ENCODE measurements at places on chromosomes 5 and 9.
A peak's percentile ranks its signal among the peaks of the same experiment; 100 is the strongest.

DNA sequence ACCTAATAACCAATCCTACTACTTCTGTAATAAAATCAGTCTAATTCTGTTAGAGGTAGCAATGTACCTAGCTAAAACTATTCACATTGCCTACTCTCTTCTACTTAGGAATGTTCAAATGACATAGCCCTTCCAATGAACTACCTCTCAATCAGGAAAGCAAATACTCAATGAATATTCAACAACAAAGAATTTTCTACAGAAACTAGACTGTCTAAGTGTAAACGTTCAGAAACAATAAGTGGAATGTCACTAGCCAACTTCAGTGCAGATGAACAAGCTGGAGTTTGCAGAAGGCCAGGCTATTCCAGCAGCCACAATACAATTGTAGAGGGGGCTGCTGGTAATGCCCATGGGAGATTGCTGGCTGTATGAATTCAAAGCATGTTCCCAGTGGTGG, 743.2 kb upstream of the CDH10 start:
- no peak for DNase-seq

DNA sequence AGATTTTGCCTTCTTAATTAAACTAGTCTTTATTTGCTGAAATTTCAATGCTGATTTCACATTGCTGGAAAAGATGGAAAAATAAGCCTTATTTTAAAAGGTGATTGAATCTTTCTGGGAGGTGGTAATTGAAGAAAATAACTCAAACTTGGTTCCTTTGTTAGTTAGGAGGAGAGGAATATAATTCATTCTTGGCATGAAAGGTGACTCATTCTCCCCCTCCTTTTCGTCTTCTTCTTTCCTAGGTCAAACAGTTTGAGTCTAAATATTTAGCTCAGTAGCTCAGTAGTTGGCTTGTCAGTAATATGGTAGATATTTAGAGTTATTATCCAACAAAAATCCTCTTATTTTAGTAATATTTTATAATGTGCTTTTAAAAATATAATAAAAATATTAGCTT, 353.9 kb upstream of the MEF2C start:
- no peak for DNase-seq

GRCh38 chr5:41754857-41755256, 115.4 kb downstream of the OXCT1 start:
- no peak for DNase-seq

DNA sequence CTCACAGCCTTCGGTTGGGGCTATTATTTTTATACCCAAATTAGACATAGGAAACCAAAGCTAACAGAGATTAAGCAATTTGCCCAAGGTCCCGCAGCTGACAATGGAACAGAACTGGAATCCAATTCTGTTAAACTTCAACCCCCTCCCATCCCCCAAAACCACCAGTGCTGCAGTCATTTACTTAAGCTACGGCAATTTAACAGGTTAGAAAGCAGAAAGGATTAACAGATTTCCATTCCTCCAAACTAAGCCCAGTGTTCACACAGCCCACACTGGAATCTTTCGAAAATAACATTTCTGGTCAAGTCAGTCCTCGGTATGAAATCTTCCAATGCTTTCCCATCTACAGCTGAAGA, 1023.1 kb upstream of the DMAC1 start:
- DNase-seq = no peak

DNA sequence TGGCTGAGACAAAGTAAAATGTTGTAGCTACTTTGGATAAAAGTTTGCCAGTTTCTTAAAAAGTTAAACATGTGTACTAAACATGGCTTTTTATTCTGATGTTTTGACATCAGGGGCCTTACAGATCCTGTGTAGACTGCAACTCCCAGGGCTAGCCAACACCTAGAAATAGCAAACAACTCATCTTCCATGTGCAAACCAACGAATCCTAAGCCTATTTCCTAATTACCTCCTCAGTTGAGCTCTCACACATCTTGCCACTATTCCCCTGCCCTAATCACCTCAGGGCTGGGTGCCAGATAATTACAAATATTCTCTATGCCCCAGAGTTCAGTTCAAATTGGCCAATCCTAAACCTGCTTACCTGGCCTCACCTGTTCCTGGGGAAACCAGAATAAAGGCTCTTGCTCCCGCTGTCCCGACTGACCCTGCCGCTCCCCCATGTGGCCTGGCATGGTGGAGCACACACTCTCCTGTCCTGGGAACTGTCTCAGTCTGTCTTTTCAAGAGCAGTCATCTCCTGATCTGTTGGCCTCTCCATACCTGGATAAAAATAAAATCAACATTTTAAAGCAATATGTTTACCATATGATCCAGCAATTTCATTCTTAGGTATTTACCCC, 37.1 kb upstream of the FAM169A start:
- DNase-seq = peak; percentile 1

DNA sequence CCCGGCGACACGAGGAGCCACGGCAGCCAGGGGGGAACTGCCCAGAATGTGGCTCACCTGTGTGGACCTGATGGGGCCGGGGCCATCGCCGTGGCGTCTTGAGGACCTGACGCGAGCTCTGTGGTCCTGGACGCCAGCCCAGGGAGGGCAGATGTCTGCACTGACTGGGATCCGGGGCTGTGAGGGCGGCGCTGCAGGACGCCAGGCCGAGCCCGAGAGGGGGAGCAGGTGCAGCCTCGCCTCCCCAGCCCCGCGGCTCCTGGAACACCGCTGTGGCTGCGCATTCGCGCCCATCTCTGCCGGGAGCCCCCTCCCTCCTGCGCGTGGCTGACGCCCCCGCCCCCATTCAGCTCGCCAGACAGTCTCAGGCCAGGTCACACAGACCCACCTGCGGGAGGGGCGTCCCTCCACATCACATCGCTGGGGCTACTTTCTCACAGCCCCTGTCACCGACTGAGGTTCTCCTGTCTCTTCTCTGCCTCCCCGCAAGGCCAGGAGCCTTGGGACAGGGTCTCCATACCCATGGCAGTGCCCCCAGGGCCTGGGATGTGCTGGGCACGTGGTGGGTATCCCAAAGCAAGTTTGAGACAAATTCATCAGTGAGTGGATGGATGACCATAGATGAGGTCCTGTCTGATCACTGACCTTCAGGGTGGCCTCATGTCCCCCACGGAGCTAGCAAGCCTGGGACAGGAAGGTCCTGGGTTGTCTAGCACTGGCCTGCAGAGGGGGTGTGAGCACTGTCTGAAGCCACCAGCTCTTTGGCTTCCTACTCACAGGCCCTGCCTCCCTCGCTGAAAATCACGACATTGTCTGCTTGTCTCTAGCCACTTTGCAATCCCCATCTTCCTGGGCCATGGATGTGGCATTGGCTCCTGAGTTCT, 47.3 kb downstream of the RASGEF1C start:
- no peak for DNase-seq

GRCh38 chr9:105295201-105295550, 50.7 kb downstream of the SLC44A1 start:
- DNase-seq = no peak

DNA sequence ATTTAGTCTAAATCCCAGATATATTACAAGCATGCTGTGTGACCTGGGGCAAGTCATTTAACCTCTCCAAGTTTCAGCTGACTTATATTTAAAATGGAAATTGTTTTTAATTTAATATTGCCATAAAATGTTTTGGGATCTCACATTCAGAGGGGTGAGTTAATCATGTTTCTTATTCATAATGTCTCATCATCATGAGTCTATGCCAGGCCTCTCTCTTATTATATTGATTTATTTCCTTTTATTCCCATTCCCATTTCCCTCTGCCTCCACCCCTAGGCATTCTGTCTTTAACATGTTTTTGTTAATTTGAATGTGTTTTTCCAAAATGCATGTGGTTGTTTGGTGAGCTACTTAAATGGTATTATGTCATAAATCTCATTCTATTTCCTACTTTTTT, 39.0 kb upstream of the TTC1 start:
- DNase-seq = no peak

GRCh38 chr5:116508835-116509234, 65.8 kb downstream of the SEMA6A start:
- no peak for DNase-seq

- DNase-seq = no peak
Observed at GRCh38 chr9:26504057-26504456, 388.5 kb downstream of the CAAP1 start.

DNA sequence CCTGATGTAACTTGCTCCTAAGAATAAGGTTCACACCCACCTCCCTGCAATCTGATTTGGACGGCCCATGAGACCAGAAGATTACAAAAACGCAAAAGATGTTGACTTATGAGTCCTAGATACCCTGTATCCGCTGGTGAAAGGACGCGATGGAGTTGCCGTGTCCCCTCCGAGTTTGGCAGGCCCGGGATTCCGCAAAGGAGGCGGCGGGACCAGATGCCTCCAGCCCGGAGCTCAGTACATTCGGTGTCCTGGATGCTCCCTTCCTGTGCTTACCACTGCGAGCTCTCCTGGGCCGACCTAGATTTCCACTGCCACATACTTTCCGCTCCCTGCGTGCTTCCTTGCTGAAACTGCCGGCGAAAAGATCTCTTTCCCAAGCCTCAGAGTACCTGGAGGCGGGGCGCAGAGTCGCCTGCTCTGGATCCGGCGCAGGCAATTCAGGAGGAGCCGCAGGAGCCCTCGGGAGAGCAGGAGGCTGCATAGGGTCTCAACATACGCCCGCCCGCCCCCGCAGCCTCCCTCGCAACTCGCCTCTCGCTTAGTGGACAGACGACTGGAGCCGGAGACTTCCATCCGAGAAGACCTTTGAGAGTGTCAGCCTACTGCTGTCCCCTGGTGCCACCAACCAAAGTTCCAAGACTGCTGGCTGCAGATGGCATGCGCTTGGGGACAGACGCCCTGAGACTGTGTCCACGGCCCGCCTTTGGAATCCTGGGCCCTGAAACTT, 39.8 kb downstream of the ANXA2R start:
- DNase-seq = no peak

DNA sequence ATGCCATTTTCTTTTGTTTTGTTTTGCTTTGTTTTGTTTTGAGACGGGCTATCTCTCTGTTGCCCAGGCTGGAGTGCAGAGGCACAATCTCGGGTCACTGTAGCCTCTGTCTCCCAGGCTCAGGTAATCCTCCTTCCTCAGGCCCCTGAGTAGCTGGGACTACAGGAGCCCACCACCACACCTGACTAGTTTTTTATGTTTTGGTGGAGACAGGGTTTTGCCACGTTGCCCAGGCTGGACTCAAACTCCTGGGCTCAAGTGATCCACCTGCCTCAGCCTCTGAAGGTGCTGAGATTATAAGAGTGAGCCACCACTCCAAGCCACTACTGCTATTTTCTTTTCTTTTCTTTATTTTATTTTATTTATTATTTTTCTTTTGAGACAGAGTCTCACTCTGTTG, 54.0 kb upstream of the S1PR3 start:
- no peak for DNase-seq

GRCh38 chr5:124596595-124597421, 149.6 kb downstream of the ZNF608 start:
- no peak for DNase-seq

DNA sequence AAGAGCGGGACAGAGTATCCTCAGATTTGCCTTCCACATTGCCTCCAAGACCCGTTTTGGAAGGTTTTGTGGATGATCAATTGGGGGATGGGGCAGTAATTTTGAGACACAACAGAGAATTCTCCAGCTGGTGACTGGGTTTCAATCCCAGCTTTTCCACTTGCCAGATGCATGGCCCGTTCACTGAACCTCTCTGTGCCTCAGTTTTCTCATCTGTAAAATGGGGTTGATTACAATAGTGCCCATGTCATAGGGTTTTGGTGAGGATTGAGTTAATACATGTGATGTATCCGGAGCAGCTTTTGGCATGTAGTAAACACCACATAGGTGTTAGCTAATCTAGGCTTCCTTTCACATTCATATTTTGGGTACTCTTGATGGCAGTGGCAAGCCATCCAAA, 59.7 kb downstream of the PSAT1 start:
- DNase-seq = no peak

DNA sequence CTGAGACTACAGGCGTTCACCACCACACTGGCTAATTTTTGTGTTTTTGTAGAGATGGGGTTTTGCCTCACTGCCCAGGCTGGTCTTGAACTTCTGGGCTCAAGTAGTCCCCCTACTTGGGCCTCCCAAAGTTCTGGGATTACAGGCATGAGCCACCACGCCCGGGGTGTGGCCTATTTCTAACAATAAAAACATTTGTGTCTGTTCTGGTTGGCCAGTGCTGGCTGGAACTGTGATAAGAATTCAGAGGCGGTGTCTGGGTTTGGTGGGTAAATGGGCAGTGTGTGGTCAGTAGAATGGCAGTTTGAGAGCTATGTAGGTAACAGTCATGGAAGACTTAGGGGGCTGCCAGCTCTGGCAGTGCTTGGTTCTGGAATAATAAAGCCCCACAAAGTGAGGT, 46.9 kb upstream of the SYNPO start:
- no peak for DNase-seq

- no peak for DNase-seq
Observed at GRCh38 chr5:102623329-102624065, 124.7 kb upstream of the SLCO6A1 start.

- DNase-seq = no peak
Observed at GRCh38 chr9:13364271-13365000, 84.9 kb upstream of the MPDZ start.

DNA sequence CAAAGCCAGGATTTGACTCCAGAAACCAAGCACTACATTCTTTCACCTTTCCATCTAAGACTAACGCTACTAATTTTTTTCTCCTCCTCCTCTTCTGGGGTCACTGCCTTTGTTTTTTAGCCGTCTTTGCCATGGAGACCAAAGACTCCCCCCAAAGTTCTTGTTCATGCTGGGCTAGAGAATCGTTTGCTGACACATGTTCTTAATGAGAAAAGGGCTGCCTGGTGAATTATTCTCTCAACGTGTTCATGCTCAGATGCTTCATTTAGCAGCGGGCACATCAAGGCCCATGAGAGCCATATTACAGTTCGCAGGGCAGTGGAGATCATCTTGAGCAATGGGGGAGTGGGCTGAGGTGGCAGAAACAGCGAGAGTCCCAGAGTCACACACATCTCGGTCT, 134.9 kb downstream of the SLIT3 start:
- DNase-seq = no peak
